ENCODE measurements at places on chromosomes 5 and 9.

DNA sequence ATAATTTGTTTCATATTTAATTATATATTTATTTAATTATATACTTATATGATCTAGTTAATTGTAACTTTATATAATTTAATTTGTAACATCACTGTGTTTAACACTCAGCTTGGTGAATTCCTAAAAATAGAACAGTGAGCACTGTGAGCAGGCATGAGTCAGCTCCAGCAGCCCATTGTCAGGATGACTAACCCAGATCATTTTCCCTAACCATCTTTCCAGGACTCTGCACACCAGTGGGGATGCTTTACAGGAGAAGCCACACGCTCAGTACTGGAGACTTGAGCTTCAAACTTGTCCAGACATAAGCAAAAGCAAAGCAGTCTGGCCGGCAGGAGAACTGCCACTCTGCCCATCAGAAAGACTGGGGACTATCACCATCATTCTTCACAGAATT lies 446.2 kb upstream of the TRPC7 start:
- peaks cover 3% of the 10 kb centered on the region for H3K27me3 ChIP-seq
- H3K4me3 ChIP-seq: no peak overlapping the region
- DNase-seq: no peak
- peaks cover 13% of the 10 kb centered on the region for H3K4me1 ChIP-seq
- H3K27ac ChIP-seq: no peak overlapping the region

DNA sequence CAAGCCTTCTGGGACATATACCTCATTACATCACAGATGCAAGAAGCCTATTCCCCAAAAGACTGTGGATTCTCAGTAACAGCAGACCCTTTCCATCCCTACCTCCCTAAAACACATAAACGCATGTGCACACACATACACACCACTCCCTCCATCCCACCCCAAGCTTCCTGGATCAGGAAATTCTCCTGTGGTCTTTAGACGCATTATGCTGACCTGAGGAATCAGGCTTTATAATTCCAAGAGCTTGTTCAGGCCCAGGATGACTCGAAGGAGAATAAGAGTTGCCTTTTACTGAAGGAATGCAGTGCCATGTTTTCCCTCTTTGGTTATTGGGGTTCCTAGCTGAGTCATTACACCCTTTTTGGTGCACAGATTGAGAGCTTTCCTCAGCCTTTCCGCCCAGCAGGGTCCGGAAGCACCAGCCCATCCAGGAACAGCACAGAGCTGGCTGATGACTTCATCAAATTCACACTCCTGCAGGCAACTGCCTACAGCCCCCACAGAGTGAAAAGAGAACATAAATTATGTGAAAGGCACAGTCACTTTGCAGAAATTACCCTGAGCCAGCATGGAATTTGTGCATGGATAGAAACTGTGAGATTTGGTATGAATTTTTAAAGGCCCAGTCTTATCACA lies 385.0 kb upstream of the TRPC7 start:
- H3K4me3 ChIP-seq: no peak overlapping the region
- no peaks in the 10 kb centered on the region for H3K36me3 ChIP-seq
- no peak for DNase-seq
- H3K4me1 ChIP-seq: no peaks in the 10 kb centered on the region
- no peak overlapping the region for H3K27ac ChIP-seq

GRCh38 chr5:112848116-112848811 lies 12.8 kb upstream of the SRP19 start:
- no peak for DNase-seq
- H3K4me3 ChIP-seq: no peak overlapping the region
- H3K36me3 ChIP-seq: no peaks in the 10 kb centered on the region
- no peak overlapping the region for H3K27ac ChIP-seq

GRCh38 chr9:34557426-34558321 lies 31.9 kb downstream of the CNTFR start:
- no peaks in the 10 kb centered on the region for H3K36me3 ChIP-seq
- no peaks in the 10 kb centered on the region for H3K27me3 ChIP-seq
- no peak overlapping the region for H3K27ac ChIP-seq
- DNase-seq: peak; percentile 35

DNA sequence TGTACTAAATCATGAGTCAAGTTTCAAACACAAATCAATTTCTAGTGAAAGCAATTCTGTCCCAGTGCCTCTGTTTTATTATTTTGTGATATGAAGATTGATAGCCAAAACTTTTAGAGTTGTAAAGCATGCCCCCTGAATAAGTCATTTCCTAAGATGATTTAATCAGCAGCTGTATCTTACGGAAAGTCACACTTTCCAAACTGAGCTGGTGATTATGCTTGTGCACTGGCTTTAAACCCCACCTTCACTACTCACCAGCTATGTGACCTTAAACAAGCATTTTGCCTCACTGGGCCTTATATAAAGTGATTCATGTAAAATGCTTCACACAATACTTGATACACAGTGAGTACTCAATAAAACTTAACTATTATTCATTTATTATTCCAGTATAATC lies 78.1 kb downstream of the EDIL3 start:
- peaks cover 25% of the 10 kb centered on the region for H3K4me1 ChIP-seq
- H3K36me3 ChIP-seq: no peaks in the 10 kb centered on the region
- no peak for DNase-seq
- no peaks in the 10 kb centered on the region for H3K27me3 ChIP-seq
- no peak overlapping the region for H3K4me3 ChIP-seq
